ENCODE measurements at places on chromosomes 7 and 10.

- DNase-seq = peak; percentile 22
These were observed 109.3 kb downstream of the GRK5 start for GRCh38 chr10:119316729-119317097.

- DNase-seq = no peak
These were observed 53.4 kb downstream of the TSPAN15 start for GRCh38 chr10:69504576-69505250.

DNA sequence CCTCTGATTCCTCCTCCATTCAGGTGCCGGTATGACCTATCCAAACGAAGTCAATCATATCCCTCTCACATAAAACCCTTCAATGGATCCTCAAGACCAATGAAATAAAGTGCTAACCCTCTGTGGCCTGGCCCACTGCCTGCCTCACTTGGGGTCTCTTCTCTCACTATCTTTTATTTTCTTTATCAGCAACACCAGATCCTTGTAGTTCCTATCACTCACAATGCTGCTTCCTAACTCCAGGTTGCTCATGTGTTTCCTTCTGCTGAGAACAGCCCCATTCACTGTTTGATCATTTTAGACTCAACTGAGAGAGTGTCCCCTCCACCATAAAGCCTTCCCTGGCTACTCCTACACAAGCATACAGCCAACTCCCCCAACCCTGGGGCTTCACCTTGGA is 180.6 kb downstream of the DOCK4 start:
- DNase-seq = no peak

DNA sequence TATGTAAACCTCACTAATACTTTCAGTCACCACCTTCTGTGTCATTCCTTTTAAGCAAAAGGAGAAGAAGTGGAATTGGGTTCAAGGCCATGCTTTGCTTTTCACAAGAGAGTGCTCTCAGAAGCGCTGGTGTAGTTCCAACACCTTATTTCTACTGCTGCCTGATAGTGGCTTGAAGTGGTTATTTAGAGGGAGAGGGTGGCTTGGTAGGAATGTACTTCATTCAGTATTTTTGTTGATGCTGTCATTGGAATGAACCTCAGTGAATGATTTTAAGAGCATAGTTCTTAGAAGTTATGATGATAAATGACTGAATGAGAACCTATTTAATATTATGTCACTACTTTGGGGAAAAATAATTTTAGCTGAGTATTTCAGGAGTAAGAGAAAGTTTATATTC is 396.7 kb downstream of the EXOC4 start:
- no peak for DNase-seq

DNA sequence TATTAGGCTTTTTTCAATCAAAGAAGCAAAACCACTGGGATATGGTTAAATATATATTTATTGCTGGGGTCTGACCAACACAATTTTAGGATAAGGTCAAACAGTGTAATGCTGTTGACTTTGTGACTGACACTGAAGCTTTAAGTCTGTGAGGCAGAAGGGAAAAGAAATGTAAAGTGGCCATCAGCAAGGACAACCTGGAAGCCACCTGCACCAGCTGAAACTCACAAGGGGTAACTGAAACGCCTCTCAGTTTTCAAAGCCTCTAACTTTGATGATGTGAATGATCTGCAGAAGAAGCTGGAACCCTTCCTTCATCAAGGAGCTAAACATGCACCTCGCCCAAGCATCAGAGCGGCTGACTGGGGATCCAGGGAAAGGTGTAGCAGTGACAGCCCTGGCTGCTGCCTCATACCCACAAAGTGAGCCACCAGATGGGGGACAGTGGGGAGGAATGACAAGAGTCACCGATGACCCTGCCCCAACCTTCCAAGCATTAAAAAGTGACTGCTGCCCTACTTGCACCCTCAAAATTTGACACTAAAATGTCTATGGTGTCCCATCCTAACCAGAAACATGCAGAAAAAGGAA is 284.9 kb upstream of the CNTNAP2 start:
- DNase-seq = no peak

- DNase-seq = no peak
These were observed 779 bp downstream of the IFIT2 start for GRCh38 chr10:89302625-89303024.

DNA sequence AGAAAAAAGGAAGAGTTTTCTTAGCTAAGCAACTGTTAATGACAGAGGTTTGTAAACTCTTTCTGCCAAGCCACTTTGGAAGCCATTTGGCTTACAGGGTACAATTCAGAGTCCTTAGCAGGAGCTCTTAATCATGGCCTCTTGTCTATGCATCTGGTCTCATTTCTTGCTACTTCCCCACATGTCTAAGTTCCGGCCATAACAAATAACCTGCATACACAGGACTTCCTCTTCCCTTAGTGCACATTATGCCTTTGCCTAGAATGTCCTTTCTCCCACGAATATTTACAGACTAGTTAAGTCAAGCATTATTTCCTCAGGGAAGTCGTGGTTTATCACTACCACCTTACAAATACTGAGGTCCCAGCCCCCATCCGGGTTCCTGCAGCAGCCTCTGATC is 8.6 kb upstream of the UPF2 start:
- DNase-seq = no peak

GRCh38 chr7:30796105-30796869 is 25.1 kb downstream of the MINDY4 start:
- no peak for DNase-seq

DNA sequence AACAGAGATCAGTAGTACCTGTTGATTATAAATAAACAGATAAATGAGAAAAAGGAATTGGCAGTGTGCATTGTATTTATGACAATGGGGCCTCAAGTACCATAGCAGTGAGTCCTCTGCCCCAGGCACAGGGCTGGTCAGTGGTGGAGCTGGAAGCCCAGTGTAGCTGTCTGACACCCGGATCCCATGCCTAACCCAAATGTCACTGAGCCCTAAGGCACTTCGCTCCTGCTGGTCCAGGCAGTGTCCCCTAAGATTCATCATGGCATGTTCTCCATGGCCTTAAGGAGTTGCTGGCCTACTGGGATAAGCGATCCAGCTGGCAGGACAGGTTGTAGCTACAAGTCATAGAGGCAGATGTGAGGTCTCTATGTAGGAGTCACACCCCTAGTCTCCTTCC is 3.3 kb upstream of the ZNF736 start:
- DNase-seq = peak; percentile 79

GRCh38 chr10:52442576-52442975 is 128.5 kb downstream of the DKK1 start:
- DNase-seq = no peak

GRCh38 chr7:100874300-100874576 is 665 bp upstream of the SRRT start:
- DNase-seq = no peak

GRCh38 chr7:14258441-14258840 is 269.0 kb upstream of the ETV1 start:
- DNase-seq = no peak

GRCh38 chr10:12961416-12962205 is 39.9 kb downstream of the CCDC3 start:
- no peak for DNase-seq

GRCh38 chr10:76341740-76342139 is 910.3 kb downstream of the LRMDA start:
- no peak for DNase-seq

GRCh38 chr7:134450294-134451000 is 8.5 kb downstream of the AKR1B1 start:
- DNase-seq = no peak

- DNase-seq = no peak
These were observed 5.7 kb upstream of the LCOR start for GRCh38 chr10:96826438-96826837.

DNA sequence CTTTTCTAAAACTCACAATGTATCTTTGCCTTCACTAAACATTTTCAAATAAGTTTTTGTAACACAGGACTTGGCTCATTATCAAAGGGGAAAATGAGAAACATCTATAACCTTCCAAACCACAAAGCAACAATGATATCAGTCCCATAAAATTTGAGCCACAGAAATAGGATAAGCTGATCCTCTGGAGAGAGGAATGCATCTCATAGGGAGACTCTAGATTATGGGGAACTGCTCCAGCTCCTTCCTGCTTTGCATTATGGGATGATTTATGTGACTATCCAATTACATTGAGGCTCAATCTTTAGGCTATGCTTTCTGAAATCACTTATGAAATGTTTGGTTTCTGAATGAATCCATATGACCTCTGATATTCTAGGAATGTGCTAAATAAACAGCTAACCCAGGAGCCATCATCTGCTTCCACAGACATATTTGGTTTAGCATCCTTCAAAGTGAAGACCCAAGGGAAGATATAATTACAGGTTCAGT is 70.4 kb downstream of the CUBN start:
- no peak for DNase-seq

- DNase-seq = no peak
These were observed 90.6 kb upstream of the PDCD4 start for GRCh38 chr10:110781139-110781538.

GRCh38 chr10:126111516-126111915 is 215.2 kb downstream of the FANK1 start:
- no peak for DNase-seq

DNA sequence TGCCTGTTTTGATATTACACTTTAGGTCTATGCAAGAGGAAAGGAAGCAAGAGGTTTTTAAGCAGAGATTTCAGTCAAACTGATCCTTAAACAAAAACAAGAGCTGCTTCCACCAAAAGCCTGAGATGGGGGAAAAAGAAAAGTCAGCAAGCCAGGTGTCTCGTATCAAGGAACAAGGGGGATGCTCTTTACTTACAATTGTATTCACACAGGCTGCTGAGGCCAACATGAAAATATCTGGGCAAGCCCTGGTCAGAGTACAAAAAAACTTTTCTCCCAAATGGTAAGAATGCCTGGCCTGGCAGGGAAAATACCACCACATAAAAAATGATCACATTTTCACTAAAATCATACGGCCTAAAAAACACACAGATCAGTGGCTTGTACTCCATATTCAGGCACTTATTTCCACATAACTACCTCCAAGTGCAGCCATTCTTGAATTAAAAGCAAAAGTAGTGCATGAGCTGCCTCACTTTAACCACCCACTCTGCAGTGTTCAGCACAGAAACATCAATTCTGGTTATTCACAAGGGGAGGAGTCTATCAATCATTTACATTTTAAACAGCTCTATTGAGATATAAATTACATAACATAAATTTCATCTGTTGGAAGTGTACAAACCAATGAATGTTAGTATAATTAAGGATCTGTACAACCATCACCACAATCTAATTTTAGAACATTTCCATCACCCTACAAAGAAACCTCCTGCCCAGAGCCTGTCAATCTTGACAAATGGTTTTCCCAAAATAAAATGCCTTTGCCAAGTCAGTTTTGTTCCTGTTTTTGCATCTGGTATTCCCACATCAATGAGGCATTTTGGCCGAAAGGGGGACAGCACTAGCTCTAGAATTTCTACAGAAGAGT is 70.2 kb downstream of the GRB10 start:
- no peak for DNase-seq

- no peak for DNase-seq
These were observed 213.6 kb downstream of the DIP2C start for GRCh38 chr10:475709-476454.

GRCh38 chr10:128489324-128490247 is 363.4 kb upstream of the MKI67 start:
- no peak for DNase-seq

DNA sequence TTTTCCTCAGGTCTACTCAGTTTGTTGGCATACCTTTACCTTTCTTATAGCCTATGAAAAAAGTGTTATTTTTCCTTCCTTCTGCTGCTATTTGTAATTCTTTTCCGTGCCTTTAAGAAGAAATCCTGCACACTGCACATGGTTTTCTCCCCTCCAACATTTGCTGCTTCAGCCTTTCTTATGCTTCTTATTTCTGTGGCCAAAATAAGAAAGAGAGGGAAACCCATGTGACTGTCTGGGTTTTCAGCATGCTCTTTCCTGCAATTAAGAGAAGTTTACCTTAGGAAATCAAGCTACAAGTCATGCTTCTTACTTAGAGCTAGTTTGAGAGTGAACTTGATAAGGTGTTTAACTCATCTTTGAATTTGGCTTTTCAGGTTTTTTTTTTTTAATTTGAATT is 11.0 kb downstream of the TBC1D12 start:
- DNase-seq = no peak

DNA sequence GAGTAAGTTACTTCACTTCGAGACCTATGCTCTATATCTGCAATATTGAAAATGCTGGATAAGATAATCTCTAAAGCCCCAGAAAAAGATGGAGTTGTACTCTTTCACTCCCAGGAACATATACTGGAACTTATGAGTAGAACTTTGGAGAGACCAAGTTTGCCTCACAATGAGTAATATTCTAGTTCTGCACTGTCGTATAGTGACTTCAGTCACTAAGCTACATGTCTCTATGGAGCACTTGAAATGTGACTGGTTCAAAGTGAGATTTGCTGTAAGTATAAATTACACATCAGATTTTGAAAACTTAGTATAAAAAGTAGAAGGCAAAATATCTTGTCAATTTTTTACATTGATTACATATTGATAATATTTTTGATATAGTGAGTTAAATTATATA is 116.4 kb downstream of the PTEN start:
- no peak for DNase-seq

GRCh38 chr10:75978213-75978612 is 546.8 kb downstream of the LRMDA start:
- DNase-seq = no peak

DNA sequence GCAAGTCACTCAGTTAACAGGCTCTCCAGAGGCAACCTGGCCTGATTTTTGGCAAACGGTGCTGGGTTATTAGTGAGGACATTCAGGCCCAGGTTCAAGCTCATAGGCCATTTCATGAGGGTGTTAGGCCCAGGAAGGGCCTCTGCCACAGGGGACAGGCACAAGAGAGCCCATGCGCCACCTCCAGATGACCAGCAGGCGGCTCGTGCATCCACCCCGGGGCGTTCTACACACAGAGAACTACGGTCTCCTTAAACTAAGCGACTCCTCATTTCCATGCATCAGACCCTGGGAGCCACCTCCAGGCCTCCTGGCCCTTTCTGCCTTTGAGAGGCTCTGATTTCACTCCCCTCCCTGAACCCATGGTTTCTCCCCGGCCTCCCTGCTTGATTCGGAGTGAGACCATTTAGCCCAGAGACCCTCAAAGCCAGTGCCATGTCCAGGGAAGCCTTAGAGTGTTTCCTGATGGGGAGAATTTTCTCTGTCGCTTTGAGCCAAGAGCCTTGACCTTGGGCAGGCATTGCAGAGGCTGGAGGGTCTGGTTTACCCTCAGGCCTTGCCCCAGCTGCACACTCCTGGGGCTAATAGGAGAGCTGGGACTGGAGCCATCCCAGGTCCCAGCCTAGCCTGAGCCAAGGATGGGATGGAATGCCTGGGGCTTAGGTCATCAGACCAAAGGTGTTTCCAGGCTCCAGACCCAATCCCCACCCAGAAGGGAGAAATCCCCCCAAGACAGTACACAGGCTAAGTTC is 188.0 kb downstream of the GRID1 start:
- peak; percentile 45 for DNase-seq

- no peak for DNase-seq
These were observed 359.0 kb upstream of the ANKRD30A start for GRCh38 chr10:36766415-36766810.

GRCh38 chr7:155997431-155998327 is 185.4 kb upstream of the SHH start:
- no peak for DNase-seq

Measured in trophoblast cell (in vitro differentiated cells and primary cell).